Stimulated activated CD4-positive, alpha-beta T cell treated with anti-CD3 and anti-CD28 coated beads, Interleukin-15, amount 100 ng/mL, for 48 hours (primary cell): ENCODE measurements at places on chromosomes 4 and X.

- DNase-seq: no peak
Measured at GRCh38 chrX:114580336-114580735, 3.5 kb upstream of the HTR2C start.

DNA sequence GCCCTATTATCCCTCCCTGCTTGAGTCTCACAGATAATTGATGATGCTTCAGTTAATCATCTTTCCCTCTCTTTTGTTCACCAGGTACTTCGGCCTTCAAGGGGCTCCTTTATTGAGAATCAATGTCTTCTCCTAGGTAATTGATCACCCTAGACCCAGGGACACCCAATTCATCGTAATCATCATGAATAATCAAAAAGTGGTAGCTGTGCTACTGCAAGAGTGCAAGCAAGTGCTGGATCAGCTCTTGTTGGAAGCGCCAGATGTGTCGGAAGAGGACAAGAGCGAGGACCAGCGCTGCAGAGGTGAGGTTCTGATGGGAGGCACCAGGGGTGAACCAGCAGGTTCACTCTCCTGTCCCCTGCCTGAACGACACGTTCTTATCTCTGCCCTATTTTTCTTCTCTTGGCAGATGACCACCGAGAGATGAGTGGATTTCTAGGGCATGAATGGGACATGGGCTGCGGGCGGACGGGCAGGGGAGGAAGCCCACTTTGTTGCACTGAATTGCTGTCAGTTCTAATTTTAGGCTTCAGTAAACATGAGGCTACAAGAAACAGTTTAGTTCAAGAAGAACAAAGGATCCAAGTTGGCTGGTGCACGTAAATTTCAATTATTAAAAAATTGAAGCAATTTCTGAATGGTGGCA, 80.5 kb downstream of the ALPK1 start:
- no peak for DNase-seq

DNA sequence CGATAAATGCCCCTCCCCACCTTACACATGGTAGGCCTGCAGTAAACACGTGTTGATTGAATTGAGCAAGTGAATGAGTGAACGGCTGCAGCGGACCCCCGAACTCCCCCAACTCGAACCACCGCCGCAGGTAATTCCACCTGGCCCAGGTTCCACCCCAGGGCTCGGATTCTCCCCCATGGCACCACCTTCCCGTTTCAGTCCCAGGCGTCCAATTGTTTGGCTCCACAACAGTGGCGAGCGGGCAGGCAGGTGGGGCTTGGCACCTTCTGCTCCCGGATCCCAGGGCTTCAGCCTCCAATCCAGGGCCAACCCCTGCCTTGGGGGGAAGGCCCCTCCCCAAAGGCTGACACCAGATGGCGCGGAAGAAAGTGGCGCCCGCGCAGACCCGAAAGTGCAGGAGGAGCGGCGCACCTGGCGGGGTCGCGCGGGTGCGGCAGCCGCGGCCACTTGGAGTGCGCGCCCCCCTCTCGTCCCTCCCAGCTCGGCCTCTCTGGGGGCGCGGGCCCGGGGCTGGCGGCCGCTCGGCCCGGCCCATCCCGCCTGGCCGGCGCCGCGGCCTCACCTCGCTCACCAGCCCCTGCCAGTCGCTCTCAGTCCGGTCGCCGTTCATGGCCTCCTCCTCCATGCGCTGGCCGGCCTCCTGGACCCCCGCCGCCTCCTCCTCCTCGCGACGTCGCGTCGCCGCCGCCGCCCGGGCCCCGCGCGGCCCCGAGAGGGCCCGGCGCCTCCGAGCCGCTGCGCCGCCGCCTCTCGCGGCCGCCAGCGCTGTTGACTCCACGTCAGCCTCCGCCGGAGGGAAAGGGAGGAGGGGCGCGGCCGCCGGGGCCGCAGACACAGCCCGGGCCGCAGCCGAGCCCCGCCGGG, at the start of gene CCDC149:
Gene CCDC149 (minus strand): TSS at position 791 of the 867 bp plus-strand sequence. CDS start 178 bp downstream, at position 613.
- DNase-seq: no peak

DNA sequence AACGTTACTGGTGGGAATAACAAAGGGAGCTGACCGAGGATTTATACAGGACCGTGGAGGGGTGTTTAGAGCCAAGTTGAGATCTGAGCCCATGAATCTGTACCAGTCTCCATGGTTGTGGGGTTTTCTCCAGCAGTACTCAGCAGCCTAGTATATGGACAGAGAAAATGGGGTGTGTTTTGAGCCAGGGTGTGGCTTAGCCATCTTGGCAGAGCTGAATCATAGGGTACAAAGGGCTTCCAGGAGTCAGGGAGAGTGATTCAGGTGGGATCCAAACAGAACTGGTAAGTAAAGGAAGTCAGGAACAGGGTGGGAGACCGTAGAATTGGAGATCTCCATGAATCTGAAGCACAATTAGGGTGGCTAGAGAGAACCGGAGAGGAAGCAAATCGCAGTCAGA, 7.4 kb upstream of the HPRT1 start:
- DNase-seq: no peak

GRCh38 chr4:52919461-52919860, 57.3 kb downstream of the RASL11B start:
- no peak for DNase-seq

DNA sequence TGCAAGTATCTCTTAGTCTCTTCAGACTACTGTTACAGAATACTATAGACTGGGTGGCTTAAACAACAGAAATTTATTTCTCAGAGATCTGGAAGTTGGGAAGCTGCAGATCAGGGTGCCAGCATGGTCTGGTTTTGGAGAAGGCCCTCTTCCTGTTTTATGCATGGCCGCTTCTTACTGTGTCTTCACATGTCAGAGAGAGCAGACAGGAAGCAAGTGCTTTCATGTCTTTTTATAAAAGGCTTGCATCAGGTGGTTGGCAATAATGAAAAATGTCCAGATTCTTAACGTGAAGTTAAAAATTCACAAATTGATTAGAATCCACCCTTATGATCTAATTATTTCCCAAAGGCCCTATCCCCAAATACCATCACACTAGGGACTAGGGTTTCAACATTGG, 284.9 kb downstream of the RPA4 start:
- no peak for DNase-seq

GRCh38 chrX:140756941-140757340, 47.4 kb downstream of the LINC00632 start:
- DNase-seq: no peak
